CD4-positive, alpha-beta T cell (primary cell): ENCODE measurements at places on chromosomes 1 and 21.

- no peak overlapping the region for H3K27ac ChIP-seq
- no peaks in the 10 kb centered on the region for H3K27me3 ChIP-seq
- no peak overlapping the region for H3K4me3 ChIP-seq
- no peaks in the 10 kb centered on the region for H3K36me3 ChIP-seq
- H3K4me1 ChIP-seq: peaks cover 40% of the 10 kb centered on the region
- no peak for DNase-seq
These were observed 2.8 kb upstream of the HPCAL4 start for GRCh38 chr1:39694026-39694425.

- no peak overlapping the region for H3K27ac ChIP-seq
- H3K4me1 ChIP-seq: no peaks in the 10 kb centered on the region
- no peak for DNase-seq
- H3K36me3 ChIP-seq: no peaks in the 10 kb centered on the region
- no peak overlapping the region for H3K4me3 ChIP-seq
These were observed 18.9 kb downstream of the HTR1D start for GRCh38 chr1:23198373-23198772.

- DNase-seq: no peak
- H3K4me1 ChIP-seq: no peaks in the 10 kb centered on the region
These were observed 41.4 kb downstream of the SCMH1 start for GRCh38 chr1:41200728-41201127.

- H3K36me3 ChIP-seq: no peaks in the 10 kb centered on the region
- H3K27ac ChIP-seq: no peak overlapping the region
- H3K4me1 ChIP-seq: no peaks in the 10 kb centered on the region
- no peak for DNase-seq
These were observed 141.1 kb upstream of the RUNX1 start for GRCh38 chr21:35190201-35190701.

GRCh38 chr1:230985711-230986110, 6.8 kb downstream of the ARV1 start:
- H3K4me1 ChIP-seq: no peaks in the 10 kb centered on the region
- peaks cover 28% of the 10 kb centered on the region for H3K36me3 ChIP-seq
- H3K27ac ChIP-seq: no peak overlapping the region
- DNase-seq: no peak
- H3K4me3 ChIP-seq: no peak overlapping the region

DNA sequence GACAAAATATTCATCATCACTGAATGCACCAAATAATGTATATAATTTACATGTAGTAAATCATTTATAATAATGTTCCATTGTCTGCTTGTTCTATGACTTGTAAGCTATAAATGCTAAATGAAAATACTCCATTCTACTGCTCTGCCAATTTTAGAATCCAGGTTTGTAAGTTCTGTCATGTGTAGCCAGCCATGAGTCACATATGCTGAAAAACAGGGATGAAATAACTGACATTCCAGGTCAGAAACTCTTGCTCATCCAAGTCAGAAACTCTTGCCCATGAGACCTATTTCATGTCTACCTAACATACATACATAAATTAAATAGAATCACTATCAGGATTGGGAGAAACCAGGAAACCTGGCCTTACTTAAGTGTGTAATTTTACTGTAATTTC, 95.6 kb downstream of the ASH1L start:
- peaks cover 23% of the 10 kb centered on the region for H3K36me3 ChIP-seq
- no peak for DNase-seq
- no peaks in the 10 kb centered on the region for H3K27me3 ChIP-seq
- H3K4me1 ChIP-seq: peaks cover 3% of the 10 kb centered on the region
- H3K4me3 ChIP-seq: no peak overlapping the region

DNA sequence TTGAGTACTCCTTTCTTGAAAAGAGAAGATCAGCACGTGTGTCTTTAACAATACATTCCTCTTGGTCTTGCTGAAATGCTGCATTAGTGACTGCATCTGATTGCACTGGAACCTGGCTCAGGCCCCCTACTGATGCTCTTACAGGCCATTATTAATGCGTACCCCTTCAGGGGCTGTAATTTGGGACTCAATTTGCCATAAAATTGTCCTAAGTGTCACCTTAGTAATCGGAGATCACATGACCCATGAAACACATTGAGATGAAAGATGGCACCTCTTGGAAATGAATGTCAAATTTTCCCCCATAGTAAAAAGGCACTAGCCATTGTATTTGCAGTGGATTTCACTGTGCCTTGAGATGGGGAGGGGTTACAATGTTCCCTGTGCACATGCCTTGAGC, 563.3 kb downstream of the KIF26B start:
- H3K27me3 ChIP-seq: no peaks in the 10 kb centered on the region
- H3K4me1 ChIP-seq: no peaks in the 10 kb centered on the region
- no peak overlapping the region for H3K4me3 ChIP-seq
- no peaks in the 10 kb centered on the region for H3K36me3 ChIP-seq
- no peak overlapping the region for H3K27ac ChIP-seq
- DNase-seq: no peak

GRCh38 chr21:34949030-34949429, 100.1 kb downstream of the RUNX1 start:
- no peaks in the 10 kb centered on the region for H3K27me3 ChIP-seq
- no peak for DNase-seq
- H3K27ac ChIP-seq: no peak overlapping the region
- no peak overlapping the region for H3K4me3 ChIP-seq
